ENCODE measurements at places on chromosomes 2 and 18.

DNA sequence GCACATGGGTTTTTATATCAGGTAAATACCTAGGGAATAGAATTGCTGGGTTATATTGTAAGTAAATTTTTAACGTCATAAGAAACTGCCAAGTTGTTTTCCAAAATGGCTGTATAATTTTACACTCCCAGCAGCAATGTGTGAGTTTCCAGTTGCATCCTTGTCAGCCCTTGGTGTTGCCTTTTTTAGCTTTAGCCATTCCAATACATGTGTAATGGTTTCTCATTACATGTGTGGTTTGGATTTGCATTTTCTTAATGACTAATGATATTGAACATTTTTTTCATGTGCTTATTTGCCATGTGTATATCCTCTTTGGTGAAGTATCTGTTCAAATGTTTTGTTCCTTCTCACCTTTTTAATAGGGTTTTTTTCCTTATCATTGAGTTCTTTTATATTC, 70.8 kb downstream of the ABI2 start:
- DNase-seq: no peak

GRCh38 chr2:202290970-202291369, 25.4 kb downstream of the NOP58 start:
- DNase-seq: no peak

DNA sequence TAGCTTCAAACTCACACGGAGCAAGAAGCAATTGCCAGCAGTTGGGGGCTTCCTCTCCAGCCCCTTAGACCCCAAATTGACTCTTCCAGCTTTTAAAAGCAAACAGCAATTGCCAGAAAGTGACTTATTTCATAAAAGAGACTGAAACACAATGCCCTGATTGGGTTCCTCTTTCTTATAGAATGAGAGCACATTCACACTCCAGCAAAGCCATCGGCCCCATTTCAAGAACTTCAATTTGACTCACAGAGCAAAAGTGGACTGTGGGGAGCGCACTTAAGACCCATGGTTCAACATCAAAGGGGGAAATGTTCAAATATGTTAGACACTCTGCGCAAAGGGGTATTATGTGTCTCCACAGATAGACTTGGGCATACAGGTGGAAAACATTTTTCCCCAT, 484.7 kb downstream of the BCL11A start:
- DNase-seq: no peak

DNA sequence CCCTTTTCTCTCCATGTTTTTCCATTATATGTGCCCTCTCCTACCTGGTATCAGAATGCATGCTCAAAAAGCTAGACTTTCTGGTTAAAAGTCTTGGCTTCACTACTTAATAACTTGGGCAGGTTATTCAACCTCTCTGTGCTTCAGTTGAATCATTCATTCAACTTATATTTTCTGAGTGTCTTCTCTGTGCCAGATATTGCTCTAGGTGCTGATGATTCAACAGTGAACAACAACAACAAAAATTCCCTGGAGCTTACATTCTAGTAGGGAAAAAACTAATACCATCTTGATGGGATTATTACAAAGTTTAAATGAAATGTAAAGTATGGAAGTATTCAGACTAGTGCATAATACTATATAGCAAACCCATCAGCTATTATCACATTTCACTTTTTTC, 55.2 kb downstream of the SOS1 start:
- DNase-seq: no peak

GRCh38 chr18:10499230-10499629, 26.6 kb upstream of the NAPG start:
- DNase-seq: no peak

DNA sequence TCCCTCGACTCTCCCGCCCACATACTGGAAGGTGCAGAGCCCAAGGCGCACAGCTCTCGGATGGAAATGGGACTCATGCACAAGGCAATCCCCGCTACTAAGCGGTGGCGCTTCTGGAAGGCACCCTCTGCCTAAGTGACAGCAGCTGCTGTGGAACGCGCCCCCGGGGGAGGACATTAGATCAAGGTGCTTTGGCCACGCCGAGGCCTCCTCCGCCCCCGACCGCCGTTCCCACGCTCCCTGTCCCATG, 202 bp downstream of the MCEE start:
- peak; percentile 63 for DNase-seq

DNA sequence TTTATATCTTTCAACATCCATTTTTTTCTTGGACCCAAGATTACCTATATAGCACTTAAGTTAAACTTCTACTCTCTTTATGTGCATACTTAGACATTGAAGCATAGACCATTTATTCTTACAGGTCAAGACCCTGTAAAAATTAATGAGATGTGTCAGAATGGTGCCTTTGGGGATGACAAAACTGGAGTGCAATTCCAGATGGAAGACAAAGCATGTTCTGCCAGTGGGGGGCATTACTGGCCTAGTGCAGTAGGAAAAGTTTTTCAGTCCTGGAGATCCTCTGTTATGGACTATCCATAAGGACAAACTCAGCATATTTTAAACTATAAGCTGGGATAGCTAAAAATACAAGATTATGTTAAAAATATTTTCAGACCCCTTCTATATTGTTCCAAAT, 57.8 kb upstream of the MMADHC start:
- peak; percentile 68 for DNase-seq

GRCh38 chr2:181036848-181037603, 56.6 kb downstream of the UBE2E3 start:
- peak; percentile 82 for DNase-seq

GRCh38 chr18:27862041-27862682, 314.8 kb downstream of the CDH2 start:
- DNase-seq: no peak

- DNase-seq: no peak
Measured at GRCh38 chr2:197600306-197600705, 75.1 kb downstream of the RFTN2 start.

- no peak for DNase-seq
Measured at GRCh38 chr2:108270346-108270745, 18.3 kb upstream of the SULT1C2 start.

DNA sequence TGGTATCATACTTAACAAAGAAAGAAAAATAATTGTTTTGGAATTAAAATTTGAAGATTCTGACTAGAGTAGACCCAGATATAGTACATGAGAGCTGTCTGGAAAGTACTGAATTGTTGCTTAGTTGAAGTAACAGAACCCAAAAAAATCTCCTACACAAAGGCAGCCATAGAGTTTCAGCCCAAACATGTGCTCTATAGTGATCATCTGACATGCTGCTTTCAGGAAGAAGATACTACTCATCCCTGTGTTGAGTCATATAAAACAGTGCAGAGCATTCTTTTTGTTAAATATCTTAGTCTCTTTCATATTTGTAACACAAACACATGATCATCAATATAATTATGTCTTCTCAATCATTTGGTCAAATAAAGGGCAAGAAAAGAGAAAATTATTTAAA, 84.8 kb upstream of the PTPRM start:
- DNase-seq: peak; percentile 9

DNA sequence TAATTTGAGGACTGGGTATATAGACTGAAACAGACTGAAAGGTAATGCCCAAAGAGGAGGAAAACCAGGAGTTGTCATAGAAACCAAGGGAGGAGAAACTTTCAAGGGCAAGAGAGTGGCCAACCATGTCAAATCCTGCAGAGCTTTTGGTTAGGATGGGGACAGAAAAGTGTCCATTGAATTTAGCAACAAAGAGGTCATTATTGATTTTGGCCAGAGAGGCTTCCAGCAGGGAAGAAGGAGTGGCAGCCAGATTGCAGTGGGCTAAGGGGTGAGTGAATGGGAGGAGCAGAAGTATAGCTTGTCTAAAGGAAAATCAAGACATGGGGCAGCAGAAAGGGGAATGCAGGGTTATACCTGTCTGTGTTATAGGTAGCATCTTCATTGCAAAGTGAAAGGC, 194.0 kb downstream of the CAMKMT start:
- DNase-seq: no peak

Data from EL (cell line).